ENCODE measurements at places on chromosomes 3 and 15. TPM values are rescaled to one million over a fixed set of nuclear protein-coding genes. Genes with fewer than 3 reads are reported as not detected.

PBRM1 gene
- total RNA-seq = 15.3 TPM

GRM7 gene
- 0.08 TPM for total RNA-seq

CHCHD4 gene
- total RNA-seq = 7.1 TPM

A4GNT gene
- not detected for total RNA-seq

C2CD4B gene
- 0.75 TPM for total RNA-seq

IL5RA gene
- not detected for total RNA-seq

Measured in left lobe of liver (tissue), 2 donors.